ENCODE measurements at places on chromosomes 6 and 20.

DNA sequence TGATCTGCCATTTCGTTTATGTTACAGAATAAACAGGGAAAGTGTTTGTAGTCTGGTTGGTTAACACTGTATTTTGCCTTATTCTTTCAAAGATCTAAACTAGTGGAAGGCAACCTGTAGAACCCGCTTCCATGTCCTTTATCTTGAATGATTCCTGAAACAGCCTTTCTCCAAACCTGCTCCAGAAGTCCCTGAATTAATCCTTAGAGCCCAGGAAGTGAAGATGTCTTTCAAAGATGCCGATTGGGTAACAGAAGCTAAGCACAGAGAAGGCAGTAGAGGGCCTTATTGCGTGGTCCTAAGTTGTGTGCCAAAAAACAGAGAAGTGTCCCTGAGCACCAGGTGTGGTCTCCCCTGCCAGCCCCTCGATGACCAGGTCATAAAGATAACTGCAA is 19.2 kb upstream of the ZSCAN16 start:
- peak; percentile 43 for DNase-seq

DNA sequence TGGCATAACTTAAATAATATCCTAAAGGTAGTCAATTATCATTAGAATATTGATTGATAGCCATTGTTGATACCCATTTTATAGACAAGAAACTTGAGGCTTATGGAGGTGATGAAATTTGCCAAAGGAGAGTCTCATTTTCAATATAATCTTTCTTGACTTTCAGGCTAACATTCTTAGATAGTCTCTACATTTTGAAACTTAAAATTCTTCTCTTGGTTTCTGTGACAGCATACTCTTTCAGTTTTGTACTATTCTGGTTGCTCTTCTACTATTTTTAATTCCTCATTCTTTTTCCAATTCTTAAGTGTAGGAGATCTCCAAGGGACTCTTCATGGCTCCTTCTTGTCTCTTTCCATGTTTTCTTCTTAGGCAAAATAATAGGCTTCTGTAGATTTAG is 3.7 kb upstream of the SH3BGRL2 start:
- DNase-seq: no peak

DNA sequence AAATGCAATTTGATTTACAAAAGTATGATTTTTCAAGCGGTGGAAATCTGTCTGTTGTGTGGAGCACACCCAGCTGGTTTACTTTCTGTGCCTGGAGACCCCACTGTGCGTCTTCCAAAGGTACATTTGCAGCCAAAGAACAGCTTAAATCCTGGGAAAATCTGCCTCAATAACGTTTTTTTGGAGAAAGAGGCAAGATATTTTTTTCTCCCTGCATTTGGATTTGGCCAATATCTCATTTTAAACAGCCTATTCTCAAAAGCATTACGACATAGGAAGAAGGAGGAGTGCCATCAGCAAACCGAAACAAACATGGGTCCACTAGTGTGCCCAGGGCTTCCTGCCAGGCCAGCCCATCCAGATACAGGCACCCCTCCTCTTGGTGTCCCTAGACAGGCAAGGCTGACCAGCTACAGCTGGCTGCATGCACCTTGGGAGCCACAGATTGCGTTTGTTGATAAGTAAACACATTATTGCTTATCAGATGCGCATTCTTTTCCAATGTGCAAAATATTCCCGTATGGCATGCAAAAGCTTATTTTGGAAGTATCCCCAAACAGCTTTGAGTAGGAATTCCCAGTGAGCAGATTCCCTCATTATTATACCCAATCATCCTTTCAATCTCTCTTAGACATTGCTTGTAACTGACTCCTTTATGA is 184.5 kb upstream of the MARCKS start:
- DNase-seq: peak; percentile 80

GRCh38 chr6:39289490-39289889 is 24.7 kb downstream of the KCNK17 start:
- DNase-seq: no peak

- no peak for DNase-seq
Observed at GRCh38 chr6:37785002-37785662, 34.4 kb upstream of the ZFAND3 start.

- DNase-seq: peak; percentile 44
Observed at GRCh38 chr20:53296025-53296424, 297.6 kb downstream of the ZNF217 start.

GRCh38 chr20:17933711-17934110 is 34.9 kb downstream of the SNX5 start:
- DNase-seq: no peak

DNA sequence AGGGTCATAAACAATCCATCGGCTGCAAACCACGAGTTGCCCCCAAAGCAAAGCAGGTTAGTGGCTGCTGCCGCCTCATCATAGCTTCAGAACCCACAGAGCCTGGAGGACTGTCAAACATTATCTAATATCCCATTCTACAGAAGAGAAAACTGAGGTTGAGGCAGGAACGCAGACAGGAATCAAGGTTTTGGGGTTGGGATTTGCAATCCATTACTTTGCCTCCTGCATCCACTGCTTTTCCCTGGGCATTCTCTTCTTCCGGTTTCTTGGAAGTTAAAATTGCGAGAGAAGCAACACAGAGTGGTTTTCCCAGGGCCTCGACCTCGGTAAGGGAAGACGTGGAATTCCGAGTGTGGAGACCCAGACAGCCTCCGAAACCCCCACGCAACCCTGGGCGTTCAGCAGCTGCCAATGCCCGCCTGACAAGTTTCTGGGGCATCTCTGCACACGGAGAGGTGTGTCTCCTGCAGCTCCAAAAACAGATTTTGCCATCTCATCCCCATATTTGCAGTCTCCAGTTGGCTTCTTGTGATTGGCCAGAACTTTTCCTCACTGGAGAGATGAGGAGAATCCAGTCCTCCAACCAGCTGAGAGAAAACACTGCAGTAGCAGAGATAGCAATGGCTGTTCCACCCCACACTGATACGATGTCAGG is 45.5 kb upstream of the SNAP25 start:
- peak; percentile 23 for DNase-seq

GRCh38 chr6:49787176-49787575 is at the start of gene PGK2:
Gene PGK2 (minus strand): TSS chr6:49787285. CDS start chr6:49787187, 98 bp downstream.
- DNase-seq: peak; percentile 33

DNA sequence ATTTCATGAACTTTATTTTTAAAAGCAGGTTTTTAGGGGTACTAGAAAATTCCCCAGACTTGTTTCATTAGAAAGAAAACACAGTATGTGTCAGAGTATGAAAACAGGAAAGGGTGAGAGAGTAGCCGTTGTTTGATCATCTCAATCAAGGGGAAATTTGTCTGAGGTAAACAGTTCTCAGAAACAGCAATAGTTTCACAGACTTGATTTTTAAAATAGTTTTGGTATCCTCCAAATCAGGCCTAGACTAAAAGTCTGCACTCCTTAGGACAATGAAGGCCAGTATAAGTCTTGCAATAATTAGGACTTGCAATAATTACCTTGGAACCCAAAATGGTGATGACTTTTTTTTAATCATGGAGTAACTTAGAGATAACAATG is 176.6 kb upstream of the TAB2 start:
- no peak for DNase-seq

DNA sequence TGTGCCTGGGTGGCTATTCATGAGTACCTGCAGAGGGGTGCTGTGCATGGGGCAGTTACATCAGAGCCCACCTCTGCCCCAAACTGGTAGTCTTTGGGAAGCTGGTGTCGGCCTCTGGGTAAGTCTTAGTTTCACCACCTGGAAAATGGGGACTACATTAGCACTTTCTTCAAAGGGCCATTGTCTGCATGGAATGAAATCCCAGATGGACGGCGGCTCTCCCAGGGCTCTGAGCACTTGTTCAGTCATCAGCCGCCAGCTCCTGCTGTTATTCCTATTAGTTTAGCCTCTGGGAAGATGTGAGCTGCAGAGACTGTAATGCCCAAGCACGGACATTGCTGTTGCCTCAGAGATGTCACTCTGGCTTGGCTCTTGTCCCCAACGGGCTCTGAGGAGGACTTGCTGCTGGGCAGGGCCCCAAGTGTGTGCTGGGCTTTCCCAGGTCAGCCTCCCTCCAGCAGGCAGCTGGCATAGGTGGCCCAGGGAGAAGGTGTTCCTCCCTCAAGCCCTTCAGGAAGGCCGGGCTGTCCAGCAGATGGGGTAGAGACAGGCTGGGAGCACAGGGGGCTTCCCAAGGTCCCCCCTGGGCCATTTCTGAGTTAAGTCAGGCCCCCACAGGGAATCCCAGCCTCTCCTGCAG is 268.3 kb downstream of the TFAP2C start:
- no peak for DNase-seq

GRCh38 chr6:146875927-146876270 is 277.1 kb downstream of the ADGB start:
- no peak for DNase-seq

GRCh38 chr6:109306733-109307132 is 75.5 kb downstream of the CD164 start:
- DNase-seq: peak; percentile 58

- DNase-seq: peak; percentile 83
Observed at GRCh38 chr6:46985943-46986342, 56.2 kb downstream of the ADGRF1 start.

GRCh38 chr6:126824226-126824625 is 294.2 kb upstream of the RSPO3 start:
- peak; percentile 69 for DNase-seq

- DNase-seq: peak; percentile 55
Observed at GRCh38 chr6:140784573-140784972, 1348.2 kb upstream of the GJE1 start.

DNA sequence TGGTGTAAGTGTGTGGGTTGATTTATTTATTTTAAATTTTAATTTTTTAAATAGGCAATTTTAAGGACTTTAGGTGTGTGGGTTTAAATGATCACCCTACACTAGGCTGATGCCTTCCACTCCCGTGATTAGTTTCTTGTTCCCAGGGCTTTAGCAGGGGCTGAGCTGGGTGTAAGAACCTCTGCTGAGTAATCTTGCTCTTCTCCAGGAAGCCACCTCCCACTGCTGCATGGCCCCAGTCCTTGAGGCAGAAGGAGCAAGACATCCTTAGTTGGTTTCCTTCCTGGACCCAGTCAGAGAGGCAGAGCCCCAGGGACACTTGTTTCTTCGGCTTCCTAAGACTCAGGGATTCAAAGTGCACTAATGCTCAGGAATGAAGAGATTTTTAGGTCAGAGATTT is 19.8 kb upstream of the CDC5L start:
- DNase-seq: peak; percentile 34

DNA sequence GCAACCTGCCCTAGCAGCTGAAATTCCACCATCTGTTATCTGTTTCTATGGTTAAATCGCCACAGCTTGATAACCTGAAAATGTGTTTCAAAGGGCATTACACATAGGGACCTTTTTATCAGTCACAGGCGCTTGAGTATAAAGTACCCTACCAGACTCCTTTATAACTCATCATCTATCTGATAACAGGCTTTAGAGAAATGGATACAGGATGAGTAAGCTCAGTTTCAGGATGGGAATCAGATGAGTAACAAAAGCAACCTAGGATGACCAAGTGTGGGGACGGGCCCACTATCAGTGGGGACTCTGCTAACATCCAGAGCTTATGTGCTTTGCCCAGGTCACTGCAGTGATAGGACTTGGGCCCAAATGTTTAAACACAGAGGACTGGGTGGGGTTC is 75.6 kb downstream of the PRND start:
- peak; percentile 44 for DNase-seq

DNA sequence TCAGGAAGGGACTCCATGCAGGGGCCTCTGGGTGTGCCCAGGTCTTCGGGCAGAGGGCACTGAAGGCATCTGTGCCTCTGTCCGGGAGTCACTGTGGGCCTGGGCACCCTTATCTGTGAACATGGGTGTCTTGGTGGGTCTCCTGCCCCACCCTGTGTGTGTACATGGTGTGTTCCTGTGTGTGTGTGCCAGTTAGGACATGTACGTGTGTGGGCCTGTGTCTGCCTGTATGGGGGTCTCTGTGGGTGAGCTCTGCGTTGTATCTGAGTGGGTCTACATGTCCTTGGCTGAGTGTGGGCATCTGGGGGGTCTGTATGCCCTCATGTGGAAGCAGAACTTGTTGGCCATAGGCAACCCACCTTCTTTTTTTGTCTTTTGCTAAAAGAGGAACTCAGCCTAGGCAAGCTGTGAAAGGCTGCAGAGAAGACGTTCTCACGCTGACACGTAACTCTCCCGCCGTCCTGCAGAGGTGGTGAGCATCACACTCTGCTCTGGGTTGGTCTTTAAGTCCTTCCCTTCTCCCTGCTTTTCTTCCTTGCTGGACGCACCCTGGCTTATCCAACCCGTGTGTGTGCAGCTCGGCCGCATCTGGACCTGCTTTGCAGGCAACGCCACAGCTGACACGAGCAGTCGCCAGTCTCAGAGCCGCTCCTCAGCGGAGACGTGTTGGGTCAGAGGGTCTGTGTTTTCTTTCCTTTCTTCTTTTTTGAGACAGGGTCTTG is 532 bp upstream of the NPBWR2 start:
- no peak for DNase-seq

GRCh38 chr20:62558779-62559178 is 83.0 kb upstream of the GATA5 start:
- DNase-seq: peak; percentile 58

DNA sequence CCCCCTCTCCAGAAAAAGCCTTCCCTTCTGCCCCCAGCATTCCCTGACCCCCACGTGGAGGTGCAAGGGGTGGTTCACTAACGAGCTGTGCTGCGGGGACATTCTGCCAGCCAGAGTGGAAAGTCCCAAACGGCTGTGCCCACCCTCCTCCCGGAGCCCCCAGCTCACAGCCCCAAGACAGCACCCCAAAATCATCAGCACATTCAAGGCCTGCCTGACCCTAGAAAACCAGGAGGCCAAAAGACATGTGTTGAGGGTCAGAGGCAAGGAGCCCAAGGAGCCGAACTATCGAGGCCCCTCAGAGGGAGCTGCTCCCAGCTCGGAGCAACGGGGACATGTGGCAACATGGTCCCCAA is 197.9 kb downstream of the PREX1 start:
- no peak for DNase-seq

DNA sequence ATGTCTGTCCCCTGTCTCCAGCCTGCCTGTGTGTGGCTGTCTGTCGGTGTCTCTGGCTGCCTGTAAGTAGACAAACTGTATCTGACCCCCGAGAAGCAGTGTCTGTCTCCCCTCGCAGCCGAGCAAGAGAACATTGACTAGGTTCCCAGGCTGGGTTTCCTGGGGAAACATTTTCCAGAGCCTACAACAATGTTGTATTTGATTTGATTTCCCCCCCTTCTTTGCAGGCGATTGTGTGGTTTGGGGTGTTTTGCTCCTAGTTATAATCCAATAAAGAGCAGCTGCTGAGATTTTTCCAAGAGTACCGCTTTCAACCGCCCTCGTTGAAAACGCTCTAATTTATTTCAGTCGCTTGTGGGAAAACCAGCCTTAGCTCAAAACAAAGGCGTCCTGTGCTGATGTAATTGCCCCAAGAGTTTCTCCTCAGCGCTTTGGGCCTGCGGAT is 92.6 kb downstream of the CDC5L start:
- DNase-seq: no peak

DNA sequence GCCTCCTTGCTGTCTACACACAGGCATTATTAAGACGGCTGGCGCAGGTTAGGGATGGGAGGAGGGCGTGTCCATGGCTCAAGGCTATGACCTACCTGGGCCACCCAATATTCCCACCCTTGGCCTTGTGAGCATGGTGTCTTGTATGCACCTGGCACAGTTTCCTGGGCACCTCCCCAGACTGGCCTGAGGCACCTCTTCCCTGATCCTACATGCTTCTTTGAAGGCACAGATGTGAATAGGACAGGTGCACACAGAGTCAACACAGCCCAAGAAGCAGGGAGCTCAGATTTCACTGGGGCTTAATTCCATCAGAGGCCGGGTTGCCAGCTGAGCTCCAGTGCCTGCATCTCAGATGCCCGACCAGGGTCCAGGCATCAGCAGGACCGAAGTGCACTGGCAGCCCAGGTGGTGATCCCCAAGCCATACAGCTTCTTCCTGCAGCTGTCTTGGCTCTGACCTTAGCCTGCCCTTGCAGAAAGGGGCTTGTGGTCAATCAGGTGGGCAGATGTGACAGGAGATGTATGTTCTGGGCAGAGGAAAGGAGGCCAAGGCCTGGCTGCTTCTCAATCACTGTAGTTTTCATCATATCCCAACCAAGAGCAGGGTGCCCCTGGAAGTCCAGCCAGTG is 287.7 kb downstream of the CLIC5 start:
- no peak for DNase-seq

Data from M059J (cell line).